Activated T-cell treated with anti-CD3 and anti-CD28 coated beads, Interleukin-2, amount 50 U/mL, for 1 hour (primary cell): ENCODE measurements at places on chromosomes 12 and 14.

- DNase-seq = no peak
Measured at GRCh38 chr12:2375871-2376270, 323.1 kb downstream of the CACNA1C start.

- no peak for DNase-seq
Measured at GRCh38 chr14:102758087-102758486, 19.2 kb upstream of the TRAF3 start.

DNA sequence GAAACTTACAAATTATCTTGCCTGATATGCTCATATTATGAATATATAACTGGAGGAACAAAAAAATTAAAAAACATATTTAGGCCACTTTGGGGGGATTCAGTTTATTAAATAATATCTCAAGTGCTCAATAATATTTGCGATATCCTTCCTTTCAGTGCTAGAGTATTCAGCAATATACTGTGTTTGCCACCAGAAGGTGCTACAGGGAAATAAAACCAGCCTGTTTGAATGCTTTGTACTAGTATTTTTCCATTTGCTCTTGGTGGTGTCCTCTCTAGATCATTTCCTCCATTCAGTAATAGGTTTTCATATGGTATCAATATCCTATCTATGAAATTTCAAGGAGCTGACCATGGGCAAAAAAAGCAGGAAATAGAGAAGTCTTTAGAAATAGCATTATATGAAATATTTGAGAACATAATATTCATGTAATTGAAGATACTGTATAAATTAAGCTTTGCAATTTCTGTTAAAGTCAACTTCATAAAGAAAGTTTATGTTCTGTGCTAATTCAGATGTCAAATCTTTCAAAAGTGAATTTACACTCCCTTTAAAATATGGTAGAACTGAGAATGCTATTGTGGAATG, 106.2 kb upstream of the NAV3 start:
- DNase-seq = no peak

GRCh38 chr12:53824001-53824712, 72.4 kb upstream of the CISTR start:
- DNase-seq = no peak

DNA sequence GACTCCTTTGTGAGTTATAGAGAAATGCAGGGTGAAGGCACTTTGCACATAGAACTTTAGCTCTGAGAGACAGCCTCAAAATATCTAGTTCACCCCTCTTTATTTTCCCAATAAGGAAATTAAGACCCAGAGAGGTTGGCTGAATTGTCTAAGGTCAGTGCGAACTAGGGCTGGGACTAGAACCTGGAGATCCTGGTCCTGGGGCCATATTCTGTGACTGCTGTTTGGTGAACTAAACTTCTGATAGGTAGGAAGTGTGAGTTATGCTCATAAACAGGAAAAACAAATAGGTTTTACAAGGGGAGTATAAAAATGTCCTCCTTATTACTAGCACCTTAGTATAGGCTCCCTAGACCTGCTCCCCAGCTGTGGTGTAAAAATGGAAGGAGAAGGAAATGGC, 53.9 kb downstream of the DAD1 start:
- DNase-seq = no peak

DNA sequence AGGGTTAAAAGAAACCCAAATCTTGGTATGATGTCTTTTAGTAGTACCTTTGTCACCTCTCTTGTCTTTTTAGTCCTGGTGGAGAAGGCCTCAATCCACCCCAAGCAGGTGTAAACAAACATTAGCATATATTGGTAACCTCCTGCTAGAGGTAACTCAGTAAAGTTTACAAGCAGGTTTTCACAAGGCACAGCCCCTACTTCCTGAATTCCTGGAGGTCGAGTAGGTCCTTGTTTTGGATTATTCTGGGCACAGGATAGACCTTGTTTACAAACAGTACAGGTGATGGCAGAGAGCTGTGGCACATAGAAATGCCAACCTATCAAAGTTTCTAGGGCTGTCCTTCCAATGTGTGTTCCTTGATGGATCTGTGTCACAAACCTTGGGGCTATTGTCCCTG, 99.1 kb downstream of the ALG10 start:
- no peak for DNase-seq

- DNase-seq = no peak
Measured at GRCh38 chr12:63317286-63317846, 166.4 kb upstream of the AVPR1A start.
